Hypothalamus (tissue), 51 donors: ENCODE measurements at places on chromosomes 5 and 9.

DNA sequence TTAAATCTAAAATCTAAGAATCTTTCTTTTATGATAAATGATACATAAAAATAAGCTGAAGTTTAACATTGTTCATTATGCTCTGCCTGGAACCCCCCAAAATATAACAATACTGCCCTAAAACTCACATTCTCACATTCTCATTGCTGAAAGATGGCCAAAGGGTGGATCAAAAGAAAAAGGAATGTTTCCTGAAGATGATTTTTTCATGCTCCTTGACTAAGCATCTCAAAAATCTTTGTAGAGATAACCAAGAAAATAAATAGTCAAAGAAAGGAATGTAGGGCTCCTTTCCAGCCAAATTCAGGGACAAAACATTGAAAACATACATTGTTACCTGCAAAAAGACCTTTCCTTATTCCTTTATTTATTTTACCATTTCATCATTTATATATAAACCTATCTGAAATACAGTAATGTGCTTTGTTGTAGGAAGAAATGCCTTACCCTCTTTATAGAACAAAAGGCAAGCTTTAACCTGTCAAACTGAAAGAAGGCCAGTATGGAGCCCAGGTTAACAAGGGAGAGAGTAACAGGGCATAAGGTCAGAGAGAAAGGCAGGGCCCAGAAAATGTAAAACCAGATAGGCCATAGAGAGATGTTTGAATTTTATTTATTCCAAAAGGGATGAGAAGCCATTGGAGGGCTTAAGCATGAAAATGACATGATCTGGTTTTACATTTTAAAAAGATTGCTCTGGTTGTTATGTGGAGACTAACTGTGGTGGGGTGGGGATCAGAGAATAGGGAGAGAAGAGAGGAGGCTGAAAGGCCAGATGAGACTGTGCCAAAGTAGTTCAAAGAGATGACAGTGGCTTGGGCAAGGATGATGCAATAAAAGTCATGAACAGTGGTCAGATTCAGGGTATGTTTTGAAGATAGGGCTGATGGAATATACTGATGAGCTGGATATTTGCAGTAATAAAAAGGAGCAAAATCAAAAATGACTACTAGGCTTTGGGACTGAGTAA, 37.3 kb upstream of the CDK5RAP2 start:
- no peak for DNase-seq

GRCh38 chr9:4430432-4431261, 59.6 kb upstream of the SLC1A1 start:
- no peak for DNase-seq

DNA sequence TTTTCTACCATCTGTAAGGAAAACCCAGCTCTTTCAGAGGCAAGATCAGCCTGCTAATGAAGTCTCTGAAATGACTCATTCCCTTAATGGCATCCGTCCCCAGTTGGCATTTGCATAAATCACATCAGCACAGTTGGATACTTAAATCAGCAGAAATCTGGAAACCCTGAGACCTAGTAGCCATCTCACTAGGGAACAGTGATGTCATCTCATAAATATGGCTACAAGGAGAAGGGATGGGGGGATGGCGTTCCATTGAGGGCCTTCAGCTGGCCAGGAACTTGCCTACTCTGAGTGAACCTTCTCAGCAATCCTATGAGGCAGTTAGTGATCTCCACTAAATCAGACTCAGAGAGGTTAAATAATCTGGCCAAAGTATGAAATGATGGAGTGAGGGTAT, 81.8 kb downstream of the CMYA5 start:
- no peak for DNase-seq

DNA sequence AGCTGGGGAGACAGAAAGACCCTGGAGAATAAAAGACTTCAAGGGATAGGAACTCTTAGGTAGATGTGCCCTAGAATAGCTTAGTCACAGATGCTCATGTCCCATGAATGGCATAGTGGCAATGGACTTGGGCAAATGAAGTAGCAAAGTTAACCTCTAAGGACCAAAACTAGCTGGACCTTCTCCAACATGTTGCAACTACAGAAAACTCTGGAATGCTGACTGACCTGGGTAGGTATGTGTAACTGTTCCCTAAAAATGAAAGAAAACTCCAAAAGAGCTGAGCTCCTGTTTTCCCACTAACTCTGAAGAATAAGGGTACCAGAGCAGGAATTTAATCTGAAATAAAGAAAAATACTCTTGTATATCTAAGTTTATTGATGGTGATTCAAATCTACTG, 12.5 kb upstream of the LPAR1 start:
- no peak for DNase-seq

DNA sequence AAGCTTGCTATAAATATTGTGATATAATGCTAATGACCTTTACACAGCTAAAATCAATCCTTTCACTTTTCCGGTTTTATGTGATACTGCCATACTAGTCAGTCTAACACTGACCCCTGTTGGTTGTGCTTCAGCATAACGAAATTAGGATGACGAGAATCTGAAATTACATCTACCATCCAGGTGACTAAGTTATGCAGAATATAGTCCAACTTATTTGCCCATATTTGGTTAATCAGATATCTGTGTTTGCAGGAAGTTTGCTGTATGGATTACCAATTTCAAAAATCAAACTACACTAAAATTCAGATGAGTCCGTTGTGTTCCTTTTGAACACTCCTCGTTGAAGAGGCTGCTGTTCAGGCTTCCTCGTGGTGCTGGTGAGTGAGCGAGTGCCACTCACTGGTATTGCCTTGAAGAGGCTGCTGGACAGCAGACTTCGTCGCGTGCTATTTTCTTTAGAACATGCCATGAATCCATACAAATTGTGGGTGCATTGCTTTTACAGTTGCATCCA, 32.5 kb downstream of the TENT4A start:
- DNase-seq = no peak

- DNase-seq = peak; percentile 52
Observed at GRCh38 chr9:121686930-121687541, 35.6 kb downstream of the DAB2IP start.

- no peak for DNase-seq
Observed at GRCh38 chr5:91359962-91360609, 23.0 kb downstream of the ARRDC3 start.

GRCh38 chr5:143513720-143514119, 110.2 kb upstream of the NR3C1 start:
- no peak for DNase-seq

GRCh38 chr5:15893866-15894265, 285.7 kb downstream of the MARCHF11 start:
- no peak for DNase-seq

DNA sequence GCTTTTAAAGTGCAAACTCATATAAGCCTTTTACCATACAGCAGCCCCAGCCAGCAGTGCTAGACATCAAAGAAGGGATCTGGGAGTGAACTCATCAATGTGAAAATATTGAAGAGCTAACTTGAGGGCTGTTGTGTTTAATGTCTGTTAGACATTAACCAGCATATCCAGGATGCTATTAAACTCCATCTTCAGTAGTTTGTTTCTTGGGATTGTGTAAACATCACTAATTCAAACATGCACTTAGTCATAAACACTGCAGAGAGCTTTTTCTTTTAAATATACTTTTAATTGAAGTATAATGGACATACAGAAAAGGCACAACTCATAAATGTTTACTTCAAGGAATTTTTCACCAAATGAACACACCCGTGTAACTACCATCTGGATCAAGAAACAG, 81.8 kb downstream of the TMEM252 start:
- DNase-seq = no peak

DNA sequence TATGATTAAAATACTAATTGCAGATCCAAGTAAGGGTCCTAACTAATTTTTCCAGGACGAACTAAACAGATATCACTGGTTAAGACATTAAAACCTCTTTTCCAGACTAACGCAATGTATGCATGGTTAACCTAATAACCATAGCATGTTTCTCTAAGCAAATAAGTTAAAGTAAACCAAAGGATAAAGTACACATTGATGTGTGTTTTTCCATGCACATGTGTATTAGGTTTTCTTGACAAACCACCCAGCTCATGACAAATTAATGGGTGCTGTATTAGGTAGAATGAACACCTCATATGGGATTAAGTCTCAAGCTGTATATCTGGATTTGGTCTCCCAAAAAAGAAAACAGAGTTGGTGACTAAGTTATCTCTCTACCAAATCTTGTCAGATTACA, 45.6 kb downstream of the ANKH start:
- no peak for DNase-seq

- no peak for DNase-seq
Observed at GRCh38 chr9:76415731-76416130, 21.5 kb upstream of the RFK start.

- DNase-seq = no peak
Observed at GRCh38 chr5:131525805-131526204, 109.2 kb downstream of the RAPGEF6 start.

DNA sequence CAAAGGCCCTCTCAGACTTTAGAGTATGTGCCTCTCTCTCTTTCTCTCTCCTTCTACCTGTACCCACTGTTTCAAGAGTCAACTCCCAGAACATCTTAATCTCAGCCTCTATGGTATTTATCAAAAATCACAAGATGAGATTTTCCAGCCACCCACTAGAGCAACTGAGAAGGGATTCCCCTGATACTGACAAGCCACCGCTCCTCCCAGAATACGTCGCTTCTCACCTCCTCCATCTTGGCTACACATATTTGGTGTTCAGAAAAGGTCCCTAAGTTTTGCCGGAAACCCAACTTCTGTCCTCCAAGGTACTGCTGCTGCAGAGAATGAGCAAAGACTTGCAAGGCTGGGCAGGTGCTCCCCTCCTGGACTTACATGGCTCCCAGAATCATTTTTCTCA, 6.1 kb downstream of the GARIN3 start:
- DNase-seq = no peak

DNA sequence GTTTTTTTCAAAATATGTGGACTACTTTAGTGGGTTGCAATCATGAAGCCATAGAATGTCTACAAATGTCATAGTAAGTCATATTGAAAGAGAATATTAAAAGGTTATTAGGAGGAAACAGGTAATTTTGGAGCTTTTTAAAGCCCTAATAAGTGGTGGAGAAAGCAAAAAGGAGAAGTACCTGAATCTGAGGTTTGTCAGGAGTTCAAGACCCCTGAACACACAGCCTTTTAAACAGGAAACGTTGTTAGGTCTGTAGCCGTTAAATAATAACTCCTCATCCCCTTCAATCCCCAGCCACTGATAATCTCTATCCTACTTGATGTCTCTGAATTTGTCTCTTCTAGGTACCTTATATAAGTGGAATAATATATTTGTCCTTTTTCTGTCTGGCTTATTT, 51.1 kb downstream of the SPEF2 start:
- DNase-seq = no peak

DNA sequence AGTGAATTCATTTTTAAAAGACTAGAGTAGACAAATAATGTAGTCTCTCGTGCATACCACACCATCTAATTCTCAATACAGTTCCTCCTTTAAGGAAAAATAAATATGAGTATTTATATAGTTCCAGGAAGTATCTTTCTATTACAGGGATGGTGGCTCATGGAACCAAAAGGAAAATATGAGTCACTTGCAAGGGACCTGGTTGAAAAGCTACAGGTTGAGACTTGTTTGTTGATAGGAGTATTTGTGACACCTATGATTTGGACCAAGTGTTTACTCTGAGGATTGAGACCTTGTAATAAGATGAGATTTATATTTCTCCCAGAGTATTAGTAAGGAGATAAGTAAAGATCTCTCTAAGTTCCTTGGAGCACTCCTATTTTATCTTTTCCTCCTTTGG, 67.4 kb downstream of the CDO1 start:
- DNase-seq = no peak

- DNase-seq = no peak
Observed at GRCh38 chr5:21623831-21624230, 1229.3 kb downstream of the CDH12 start.

DNA sequence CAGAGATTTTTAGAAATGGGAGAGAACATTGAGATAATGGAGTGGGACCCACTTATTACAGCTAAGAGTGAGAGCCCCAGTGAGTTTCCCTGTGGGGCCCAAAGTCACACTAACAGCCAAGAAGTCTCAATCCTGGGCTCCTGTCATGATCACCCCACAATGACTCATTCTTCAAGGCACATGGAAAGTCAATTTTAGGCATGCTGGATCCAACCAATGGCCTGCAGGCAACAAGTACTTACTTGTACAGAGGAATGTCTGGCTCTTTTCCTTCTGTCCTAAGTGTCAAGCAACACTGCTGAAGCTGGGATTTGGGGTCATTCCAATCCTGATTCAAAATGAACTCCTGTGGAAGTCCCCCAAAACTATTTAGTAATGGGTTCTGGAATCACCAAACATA, 123.1 kb downstream of the DROSHA start:
- no peak for DNase-seq

DNA sequence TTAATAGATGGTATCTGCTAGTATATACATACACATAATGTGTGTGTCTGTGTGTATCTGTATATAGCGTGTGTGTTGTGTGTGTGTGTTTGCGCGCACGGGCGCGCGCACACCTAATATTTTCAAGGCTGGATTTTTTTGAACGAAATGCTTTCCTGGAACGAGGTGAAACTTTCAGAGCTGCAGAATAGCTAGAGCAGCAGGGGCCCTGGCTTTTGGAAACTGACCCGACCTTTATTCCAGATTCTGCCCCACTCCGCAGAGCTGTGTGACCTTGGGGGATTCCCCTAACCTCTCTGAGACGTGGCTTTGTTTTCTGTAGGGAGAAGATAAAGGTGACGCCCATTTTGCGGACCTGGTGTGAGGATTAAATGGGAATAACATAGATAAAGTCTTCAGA, 757 bp downstream of the FXN start:
- no peak for DNase-seq

DNA sequence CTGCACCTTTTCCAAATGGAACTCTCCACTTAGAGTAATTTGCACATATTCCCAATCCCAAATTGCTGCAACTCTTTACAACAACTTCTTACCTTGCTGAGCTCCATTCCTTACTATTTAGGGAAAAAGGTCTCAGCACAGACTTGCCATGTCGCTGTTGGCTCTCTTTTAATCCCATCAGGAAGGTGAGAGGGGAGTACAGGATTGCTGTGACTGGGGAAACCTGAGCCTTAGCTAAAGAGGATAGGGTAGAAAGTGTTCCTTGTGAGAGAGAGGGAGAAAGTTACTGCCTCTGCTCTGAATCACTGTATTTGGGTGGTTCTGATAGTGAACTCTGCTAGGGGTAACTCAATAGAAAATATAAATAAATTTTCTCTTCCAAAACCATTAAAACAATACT, 43.7 kb upstream of the GABRA1 start:
- no peak for DNase-seq

DNA sequence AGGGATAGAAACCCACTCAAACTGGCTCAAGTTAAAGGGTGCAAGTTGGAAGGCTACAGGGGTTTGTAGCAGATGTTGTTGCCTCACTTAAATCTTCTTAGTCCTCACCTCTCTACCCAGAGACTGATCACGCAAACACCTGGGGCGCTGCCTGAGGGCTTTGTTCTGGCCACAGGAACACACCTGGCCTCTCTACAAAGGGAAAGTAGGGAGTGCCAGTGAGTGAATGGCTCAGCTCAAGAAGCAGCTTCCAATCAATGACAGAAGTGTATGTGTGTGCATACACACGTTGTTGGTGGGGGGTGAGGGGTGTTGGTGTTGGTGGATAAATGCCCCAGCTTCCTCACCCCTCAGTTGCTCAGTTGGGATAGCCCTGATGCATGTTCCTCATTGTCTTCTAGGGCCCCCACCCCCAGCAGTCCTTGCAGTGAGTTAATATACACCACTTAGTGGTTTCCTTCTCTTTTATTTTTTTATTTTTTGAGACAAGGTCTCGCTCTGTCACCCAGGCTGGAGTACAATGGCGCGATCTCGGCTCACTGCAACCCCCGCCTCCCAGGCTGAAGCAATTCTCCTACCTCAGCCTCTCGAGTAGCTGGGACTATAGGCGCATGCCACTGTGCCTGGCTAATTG, 30.6 kb upstream of the CTNNA1 start:
- DNase-seq = no peak
